CD14-positive monocyte (primary cell): ENCODE measurements at places on chromosomes 13 and 19.

- DNase-seq: no peak
Measured at GRCh38 chr13:113895436-113895835, 31.6 kb upstream of the GAS6 start.

- DNase-seq: peak; percentile 88
Measured at GRCh38 chr13:31950111-31950815, 81.3 kb upstream of the FRY start.

GRCh38 chr13:44565881-44566280 is 10.2 kb downstream of the TSC22D1 start:
- no peak for DNase-seq

- peak; percentile 86 for DNase-seq
Measured at GRCh38 chr19:11096210-11096841, 7.1 kb downstream of the LDLR start.

GRCh38 chr13:102704238-102705058 is 9.6 kb upstream of the METTL21C start:
- no peak for DNase-seq

GRCh38 chr19:7655581-7655980 is 13.3 kb upstream of the RETN start:
- peak; percentile 94 for DNase-seq

- peak; percentile 18 for DNase-seq
Measured at GRCh38 chr19:38869160-38869835, 8.8 kb downstream of the RINL start.

GRCh38 chr19:37334179-37335071 is 36.5 kb upstream of the ZNF527 start:
- peak; percentile 79 for DNase-seq

DNA sequence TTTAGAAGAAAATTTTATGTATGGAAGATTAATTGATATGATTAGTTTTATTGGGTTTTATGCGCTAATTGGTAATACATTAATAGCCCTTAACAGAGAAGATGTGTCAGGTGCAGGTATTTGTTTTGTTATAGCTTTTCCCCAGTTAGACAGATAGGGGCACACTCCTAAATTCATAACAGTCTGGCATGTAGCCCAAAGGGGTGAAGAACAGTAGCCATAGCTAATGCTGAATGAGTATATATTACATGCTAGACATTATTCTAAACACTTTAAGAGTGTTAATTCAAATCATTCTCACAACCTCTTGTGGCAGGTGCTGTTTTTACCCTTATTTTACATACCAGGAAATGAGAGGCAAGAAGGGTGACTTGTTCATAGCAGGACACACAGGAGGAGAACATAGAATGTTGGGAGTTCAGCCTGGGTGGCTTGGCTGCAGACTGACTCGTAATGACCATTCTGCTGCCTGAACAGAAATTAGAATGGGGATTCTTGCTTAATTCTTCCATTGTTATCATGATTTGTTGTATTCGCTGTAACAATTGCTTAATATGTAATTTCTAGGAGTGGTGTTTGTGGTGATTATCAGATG is 20.1 kb downstream of the PCCA start:
- DNase-seq: no peak
